ENCODE measurements at places on chromosomes 16 and 17.
A peak's percentile ranks its signal among the peaks of the same experiment; 100 is the strongest.

GRCh38 chr16:75931043-75931442 is 204.8 kb upstream of the CPHXL start:
- DNase-seq, result no peak

- DNase-seq, result no peak
Observed at GRCh38 chr17:80449930-80450576, 26.4 kb downstream of the NPTX1 start.

DNA sequence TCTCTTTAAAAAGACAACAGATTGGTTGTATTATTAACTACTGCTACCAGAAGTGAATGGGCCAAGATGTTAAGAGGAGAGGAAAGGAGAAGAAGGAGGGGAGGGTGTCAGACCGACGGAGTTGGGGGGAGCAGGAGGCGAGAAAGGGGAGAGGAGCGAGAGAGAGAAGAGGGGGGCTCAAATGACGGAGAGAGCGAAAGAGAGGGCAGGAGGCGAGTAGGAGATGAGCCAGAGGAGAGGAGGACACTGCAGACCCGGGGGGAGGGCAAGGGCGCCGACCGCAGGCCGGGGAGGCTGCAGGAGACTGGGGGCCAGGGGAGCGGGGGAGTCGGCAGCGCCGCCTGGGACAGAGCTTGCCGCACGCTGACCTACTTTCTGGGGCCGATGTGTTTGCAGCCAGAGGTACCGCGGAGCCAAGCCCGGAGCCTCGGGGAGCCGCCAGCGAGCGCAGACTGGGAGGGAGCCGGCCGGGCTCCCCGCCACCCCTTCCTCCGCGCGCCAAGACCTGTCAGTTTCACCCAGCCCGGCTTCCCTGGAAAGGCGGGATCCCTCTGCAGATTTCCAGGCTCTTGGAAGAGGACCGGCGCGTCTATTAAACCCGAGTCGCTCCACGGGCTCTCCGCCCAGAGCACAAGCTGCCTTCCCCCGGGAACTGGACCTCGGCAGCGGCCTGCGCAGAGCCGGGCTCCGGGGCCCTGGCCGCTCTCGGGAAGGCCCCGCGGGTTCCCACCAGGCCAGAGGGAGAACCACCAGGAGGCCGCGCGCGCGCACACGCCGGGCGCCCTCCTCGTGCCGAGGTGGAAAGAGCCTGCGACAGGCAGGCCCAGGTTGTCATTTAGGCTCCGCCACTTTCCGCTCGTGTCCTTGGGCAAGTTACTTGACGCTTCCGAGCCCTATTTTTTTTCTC is 74.6 kb downstream of the CMC2 start:
- no peak for DNase-seq

DNA sequence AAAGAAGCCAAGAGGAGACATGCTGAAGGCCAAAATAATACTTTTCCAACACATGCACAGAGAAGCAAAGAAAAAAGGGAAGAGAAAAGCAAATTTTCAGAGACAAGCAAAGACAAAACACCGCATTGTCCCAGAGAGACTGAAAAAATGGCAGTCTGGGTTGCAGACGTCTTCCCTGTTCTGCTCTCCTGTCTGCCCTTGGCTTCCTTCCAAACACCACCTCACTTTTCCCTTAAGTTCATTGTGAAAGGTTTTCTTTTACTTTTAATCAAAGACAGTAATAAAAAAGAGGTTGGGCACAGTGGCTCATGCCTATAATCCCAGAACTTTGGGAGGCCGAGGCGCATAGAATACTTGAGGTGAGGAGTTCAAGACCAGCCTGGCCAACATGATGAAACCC is 21.2 kb upstream of the VAT1L start:
- no peak for DNase-seq

DNA sequence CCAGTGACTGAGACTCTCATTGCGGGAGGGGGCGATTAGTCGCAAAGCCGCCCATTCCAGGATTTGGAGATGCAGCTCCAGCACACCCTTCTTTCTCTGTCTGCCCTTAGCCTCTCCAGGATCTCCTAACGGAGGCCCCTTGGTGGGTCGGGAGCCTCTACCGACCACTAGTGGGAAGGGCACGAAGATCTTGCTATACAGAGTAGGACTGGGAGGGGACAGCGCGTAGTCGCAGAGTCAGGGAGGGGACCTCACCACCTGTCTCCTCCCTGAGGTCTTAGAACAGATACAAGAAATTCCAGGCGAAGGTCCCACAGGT is 588 bp upstream of the SMTNL2 start:
- no peak for DNase-seq

- DNase-seq, result no peak
Observed at GRCh38 chr17:13182854-13183253, 165.0 kb upstream of the ELAC2 start.

- peak; percentile 12 for DNase-seq
Observed at GRCh38 chr17:73430165-73430680, 118.4 kb upstream of the CDC42EP4 start.

- DNase-seq, result no peak
Observed at GRCh38 chr17:41812381-41813151, at the start of gene FKBP10. FKBP10 (plus strand) TSS chr17:41813004; CDS start chr17:41813035, 31 bp downstream.

DNA sequence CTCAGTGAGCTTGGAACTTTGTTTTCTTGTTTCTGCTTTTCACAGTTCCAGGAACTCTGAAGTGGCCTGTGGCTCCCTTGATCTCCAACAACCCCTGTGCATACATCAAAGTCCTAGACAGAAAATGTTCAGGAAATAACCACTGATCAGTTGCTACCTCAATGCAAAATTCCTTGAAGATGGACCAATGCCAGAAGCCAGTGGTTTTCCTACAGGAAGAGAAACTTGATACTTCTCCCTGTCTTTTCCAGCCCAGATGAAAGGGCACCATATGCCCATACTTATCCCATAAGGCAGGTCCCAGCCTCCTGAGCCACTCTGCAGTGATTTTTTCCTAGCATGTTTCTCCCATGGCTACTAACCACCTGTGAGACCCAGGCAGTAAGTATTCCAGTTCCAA is 12.3 kb upstream of the CDRT4 start:
- no peak for DNase-seq

DNA sequence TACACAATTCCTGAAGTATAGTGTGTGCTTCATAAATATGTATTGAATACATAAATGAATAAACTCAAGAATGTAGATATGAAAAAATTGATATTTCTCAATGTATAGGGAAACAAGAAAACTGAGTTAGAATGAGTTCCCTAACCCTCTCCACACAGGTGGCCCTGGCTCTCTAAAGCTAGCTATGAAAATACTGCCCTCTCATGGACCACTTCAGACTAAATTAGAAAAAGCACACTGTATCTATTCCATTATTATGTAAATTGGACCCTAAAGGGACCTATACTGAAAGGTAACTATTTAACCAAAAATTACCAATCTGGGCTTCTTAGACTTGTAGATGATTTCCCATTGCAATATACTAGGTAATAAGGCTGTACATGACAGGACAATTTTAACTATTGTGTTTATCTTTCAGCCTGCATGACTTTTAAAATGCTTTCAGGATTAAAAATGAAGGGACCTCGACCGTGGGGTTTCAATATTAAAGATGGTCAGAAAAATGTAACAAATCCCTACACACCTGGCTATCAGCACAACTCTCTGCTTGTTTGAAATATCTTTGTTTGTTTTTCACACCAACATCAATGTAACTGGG is 672.5 kb upstream of the KIF2B start:
- no peak for DNase-seq

GRCh38 chr16:10868596-10869469 is 8.2 kb upstream of the CIITA start:
- peak; percentile 64 for DNase-seq

GRCh38 chr17:76276069-76276431 is 10.9 kb downstream of the UBALD2 start:
- no peak for DNase-seq

GRCh38 chr16:84115919-84116719 is 623 bp downstream of the MBTPS1 start:
- DNase-seq, result peak; percentile 34

- DNase-seq, result no peak
Observed at GRCh38 chr16:79411357-79411756, 189.2 kb downstream of the MAF start.

- DNase-seq, result no peak
Observed at GRCh38 chr17:17132746-17133145, 73.4 kb downstream of the PLD6 start.

DNA sequence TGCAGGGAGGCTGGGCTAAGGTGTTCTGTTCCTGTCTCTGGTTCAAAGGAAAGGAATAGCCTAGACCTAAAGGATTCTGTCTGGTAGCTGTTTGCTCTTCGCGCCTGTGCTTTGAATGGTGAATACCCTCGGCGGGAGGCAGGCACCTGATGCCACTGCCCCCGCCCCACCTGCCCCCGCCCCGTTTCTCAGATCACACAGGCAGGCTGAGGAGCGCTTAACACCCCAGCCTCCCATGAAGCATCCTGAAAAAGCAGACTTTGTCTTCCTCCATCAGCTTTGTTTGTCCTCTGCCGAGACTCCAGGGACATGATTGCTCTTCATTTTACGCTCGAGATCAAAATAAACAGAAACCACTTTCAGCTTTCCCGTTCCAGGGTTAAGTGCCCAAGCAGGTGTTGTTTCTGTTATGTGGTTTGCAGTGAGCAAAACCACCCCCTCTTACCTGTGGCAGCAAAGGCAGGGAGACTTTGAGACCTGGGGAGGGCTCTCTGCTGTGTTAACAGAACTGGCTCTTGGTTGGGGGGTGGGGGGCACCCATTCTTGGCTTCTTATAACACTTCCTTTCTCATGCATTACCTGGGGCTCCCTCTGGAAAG is 452.1 kb downstream of the WWOX start:
- DNase-seq, result no peak

DNA sequence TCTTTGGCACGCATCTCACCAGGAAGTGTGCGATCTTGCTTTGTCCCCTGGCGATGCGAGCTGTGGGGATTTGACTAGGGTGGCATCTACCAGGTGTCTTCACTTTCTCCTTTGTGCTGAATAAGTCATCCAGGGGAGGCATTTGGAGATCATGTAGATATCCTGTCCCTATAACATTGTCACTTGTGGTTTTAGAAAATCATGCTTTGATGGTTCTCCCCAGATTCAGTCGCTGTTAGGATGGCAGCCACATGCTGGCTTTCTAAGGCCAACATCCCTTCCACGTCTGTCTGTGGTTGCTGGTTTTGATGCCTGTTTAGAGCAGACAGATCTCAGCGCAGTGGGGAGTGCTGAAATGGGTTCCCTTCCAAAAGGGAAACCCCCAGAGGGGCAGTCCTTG is 2.5 kb downstream of the ADAD2 start:
- no peak for DNase-seq

- DNase-seq, result no peak
Observed at GRCh38 chr17:4810696-4811290, 3.8 kb downstream of the PLD2 start.

DNA sequence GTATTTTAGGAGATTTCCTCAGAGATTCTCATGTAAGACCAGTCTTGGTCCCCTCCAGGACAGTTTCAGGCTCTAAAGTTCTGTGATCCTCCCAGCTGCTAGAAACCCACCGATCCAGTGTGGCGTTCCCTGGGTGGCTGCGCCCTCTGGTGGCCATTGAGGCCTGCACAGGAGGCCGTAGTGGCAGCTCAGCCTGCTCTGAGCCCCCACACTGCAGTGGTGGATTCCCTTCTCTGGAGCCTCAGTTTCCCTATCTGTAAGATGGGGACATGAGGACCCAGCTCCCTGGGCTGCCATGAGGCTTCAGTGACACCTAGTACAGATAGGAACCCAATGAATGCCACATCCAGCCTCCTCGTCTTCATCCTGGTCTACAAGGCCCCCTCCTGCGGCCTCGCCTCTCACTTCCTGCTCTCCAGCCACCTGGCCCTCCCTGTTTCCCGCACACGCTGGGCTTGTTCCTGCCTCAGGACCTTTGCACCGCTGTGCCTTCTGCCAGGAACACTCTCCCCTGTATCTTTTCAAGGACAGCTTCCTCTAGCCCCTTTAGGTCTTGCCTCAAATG is 16.5 kb downstream of the CCDC102A start:
- DNase-seq, result peak; percentile 65

DNA sequence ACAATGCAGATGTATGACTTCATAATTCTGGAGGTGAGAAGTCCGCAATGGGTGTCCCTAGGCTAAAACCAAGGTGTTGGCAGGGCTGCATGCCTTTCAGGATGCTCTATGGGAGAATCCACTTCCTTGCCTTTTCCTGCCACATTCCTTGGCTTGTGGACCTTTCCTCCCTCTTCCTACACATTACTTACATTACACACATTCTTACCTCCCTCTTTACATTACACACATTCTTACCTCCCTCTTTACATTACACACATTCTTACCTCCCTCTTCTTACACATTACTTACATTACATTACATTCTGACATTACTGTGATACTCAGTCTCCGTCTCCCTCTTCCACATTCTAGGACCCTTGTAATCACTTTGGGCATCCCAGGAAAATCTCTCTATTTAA is 14.2 kb upstream of the CDH5 start:
- no peak for DNase-seq

DNA sequence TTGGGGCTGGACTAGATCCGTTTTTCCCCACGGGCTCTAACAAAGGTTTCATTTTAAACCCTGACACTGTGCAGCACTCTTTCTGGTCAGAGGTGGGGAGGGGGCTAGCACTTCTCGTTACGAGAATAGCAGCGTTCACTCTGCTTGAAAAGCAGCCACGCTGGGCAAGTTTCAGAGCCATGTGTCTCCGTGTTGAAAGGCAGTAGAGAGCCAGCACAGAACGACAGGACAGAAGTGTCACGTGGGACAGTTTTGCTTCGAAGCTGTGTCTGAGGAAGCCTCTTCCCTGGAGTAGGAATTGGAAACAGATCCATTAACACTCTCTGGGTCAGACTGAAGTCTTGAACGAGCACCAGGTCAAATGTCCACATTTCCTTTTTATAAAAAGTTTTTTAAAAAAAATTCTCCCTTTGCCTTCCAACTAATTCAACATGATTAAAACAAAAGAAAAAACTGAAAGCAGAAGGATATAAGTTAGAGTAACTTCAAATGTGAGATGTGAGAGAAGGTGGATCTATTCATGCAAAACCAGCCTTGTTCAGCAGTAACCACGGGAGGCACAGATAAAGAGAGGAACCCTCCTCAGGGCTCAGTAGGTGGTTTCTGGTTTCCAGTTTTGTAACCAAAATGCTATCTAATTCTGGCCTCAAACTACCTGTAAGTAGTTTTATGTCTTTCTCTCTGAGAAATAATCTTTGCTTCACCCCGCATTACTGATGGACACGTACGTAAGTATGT is 65.0 kb downstream of the SMG6 start:
- no peak for DNase-seq

- peak; percentile 46 for DNase-seq
Observed at GRCh38 chr16:72094266-72094610, 591 bp downstream of the DHX38 start.

DNA sequence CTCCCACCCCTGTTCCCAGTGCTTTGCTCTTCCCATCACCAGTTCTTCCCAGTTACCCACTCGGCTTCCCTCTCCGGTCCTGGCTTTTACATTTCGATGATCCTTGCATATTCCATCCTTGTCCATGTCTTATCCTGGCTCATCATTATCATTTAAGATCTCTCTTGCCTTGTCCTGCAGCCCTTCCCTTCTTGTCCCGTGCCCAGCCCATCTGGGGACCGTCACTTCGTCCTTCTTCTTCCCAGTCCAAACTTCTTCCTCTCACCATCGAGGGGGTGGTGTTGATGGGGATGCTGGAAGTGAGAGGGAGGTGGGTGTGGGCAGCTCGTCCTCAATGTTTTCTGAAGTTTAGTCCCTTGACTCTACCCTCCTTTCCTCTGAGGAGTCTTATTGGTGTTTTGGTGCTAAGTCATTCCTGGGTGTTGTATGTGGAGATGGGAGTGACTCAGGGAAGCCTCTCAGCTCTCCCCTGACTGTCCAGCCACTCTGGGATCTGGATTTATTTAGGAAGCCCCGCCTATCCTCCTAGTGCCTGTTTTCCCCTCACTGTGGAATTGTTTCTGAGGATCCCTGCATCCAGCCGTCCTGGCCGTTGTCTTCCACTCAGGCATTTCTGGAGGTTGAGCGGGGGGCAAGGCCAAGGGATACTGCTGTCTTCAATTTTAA is 975 bp downstream of the SNX29 start:
- DNase-seq, result no peak

Measured in inflammatory macrophage treated with lipopolysaccharide for 4 hours (primary cell).